ENCODE measurements at places on chromosomes 12 and 14.

- DNase-seq, result no peak
These were observed 32.1 kb downstream of the GALNT16 start for GRCh38 chr14:69291891-69292561.

DNA sequence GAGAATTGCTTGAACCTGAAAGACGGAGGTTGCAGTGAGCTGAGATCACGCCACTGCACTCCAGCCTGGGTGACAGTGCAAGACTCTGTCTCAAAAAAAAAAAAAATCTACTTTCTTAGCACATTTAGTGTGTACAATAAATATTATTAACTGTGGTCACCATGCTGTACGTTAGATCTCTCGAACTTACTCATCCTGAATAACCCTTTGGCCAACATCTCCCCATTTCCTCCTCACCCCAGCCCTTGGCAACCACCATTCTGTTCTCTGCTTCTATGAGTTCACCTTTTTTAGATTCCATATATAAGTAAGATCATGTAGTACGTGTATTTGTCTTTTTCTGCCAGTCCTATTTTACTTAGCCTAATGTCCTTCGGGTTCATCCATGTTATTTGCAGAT is 13.4 kb downstream of the FUT8 start:
- no peak for DNase-seq

GRCh38 chr14:67668559-67668958 is 5.9 kb downstream of the VTI1B start:
- DNase-seq, result no peak

GRCh38 chr14:23539248-23540140 is 12.1 kb downstream of the ZFHX2 start:
- peak; percentile 45 for DNase-seq

- DNase-seq, result no peak
These were observed 65.2 kb upstream of the DIO3 start for GRCh38 chr14:101495827-101496775.

- DNase-seq, result no peak
These were observed 63.2 kb upstream of the SLC24A4 start for GRCh38 chr14:92259613-92260357.

Measured in CD4-positive, alpha-beta memory T cell (primary cell).